ENCODE measurements at places on chromosomes 1 and 21.

DNA sequence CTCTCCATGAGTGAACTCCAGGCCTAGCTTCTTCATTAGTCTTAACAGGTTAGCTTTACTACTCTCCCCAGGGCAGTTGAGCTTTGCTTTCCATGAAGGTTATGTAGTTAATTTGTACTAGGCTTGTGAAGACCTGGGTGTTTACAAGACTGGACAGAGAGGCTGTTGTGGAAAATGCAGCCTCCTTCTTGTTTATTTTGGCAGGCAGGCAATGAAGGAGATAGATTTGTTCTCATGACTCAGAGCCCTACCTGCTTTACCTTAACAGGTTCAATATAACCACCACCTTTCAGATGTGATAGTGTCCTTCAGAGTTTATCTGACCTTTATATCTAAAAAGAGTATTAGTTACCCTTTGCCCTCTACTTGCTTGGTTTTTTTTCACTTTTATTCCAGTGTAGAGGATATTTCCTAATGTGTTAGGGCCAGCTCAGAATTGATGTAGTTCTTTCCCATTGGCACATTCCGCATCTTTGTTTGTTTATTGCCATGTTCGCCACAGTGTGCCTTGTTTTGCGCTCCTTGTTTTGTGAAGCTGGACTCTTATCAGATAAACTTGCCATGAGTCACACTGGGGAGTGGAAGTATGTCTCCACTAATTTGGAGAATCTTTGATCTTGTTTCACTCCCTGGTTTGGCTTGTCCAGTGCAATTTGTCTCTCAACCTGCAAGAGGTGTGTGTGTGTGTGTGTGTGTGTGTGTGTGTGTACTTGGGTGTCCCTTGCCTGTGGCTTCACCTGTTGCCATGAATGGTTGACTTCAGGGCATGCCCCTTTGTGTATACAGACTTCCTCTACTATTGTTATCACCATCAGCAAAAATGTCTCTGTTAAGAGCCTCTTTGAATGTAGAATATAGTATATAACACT lies 87.4 kb upstream of the MACF1 start:
- no peak for DNase-seq

DNA sequence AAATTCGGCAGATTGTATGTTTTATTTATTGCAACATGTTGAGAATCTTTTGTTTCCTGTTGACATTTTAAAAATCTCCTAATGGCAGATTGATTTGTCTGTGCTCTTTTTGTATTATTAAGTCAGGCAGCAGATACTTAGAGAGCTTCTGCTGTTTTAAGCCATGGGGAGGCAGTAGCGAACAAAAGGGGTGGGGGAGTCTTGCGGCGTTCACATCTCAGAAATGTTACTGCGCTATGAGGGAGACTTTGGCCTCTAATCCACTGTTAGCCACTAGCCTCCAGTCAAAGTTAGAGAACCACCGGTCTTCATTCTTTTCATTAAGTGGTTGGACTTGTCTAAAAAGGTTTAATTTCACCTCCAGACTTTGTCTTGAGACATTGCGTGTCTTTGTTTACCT lies 93.6 kb downstream of the DYRK1A start:
- no peak for DNase-seq

- DNase-seq = no peak
Measured at GRCh38 chr1:30274976-30275621, 448.3 kb downstream of the MATN1 start.

GRCh38 chr1:203818399-203818798 lies 23.0 kb downstream of the ZBED6 start:
- no peak for DNase-seq

DNA sequence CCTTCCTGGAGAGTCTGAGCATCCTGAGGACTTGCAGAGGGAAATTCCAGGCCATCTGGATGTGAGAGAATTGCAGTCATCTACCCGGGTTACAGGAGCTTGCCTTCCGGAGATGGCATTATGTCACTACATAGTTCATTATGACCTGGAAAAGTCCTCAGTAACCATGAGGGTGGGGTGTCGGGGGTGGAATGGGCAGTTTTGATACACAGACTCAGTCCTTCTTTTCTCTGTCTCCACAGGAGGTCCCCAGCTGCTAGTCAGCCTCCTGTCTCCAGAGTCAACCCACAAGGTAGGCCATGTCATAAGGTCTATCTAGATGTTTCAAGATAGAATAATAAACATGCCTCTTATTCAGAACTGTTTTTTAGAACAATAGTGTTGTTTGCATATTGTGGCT lies 268.2 kb upstream of the SGIP1 start:
- DNase-seq = no peak

- no peak for DNase-seq
Measured at GRCh38 chr1:6003568-6004411, 11.6 kb upstream of the NPHP4 start.

DNA sequence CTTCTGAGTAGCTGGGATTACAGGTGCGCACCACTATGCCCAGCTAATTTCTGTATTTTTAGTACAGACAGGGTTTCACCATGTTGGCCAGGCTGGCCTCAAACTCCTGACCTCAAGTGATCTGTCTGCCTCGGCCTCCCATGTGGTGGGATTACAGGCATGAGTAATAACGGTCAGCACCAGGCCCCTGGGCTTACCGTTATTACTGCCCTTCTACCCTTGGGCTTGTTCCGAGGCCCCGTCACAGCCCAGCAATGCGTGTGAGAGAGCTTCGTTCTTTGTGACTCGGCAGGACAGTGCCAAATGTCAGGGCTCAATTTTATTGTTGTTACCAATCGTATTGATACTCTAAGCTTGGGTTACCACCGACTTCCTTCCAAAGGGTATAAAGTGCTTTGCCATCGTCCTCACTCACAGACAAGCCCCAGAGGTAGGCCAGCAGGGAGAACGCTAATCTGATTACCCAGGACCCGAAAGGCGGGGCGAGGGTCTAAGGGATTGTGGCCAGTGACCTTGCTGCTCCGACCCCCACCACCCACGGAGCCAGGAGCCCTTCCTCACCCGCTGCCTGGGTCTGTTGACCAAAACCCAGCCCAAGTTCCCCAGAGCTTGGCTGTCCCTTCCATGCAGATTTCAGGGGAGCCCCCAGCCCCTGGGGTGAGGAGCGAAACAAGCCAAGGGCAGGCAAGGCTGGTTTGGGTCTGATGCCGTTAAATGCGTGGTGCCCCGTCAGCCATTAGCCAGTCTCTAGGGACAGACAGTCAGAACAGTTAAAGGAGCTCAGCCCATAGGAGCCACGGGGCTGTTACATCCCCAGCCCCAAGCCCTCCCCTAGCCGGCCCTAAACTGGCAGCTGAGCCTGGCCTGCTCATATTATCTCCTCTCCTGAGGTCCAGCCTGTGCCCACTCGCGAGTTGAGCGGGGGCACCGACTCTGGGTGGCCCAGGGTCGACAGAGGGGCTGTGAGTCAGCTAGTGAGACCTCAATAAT lies 54.9 kb upstream of the CASZ1 start:
- no peak for DNase-seq

GRCh38 chr1:221801773-221802516 lies 60.1 kb upstream of the DUSP10 start:
- no peak for DNase-seq

DNA sequence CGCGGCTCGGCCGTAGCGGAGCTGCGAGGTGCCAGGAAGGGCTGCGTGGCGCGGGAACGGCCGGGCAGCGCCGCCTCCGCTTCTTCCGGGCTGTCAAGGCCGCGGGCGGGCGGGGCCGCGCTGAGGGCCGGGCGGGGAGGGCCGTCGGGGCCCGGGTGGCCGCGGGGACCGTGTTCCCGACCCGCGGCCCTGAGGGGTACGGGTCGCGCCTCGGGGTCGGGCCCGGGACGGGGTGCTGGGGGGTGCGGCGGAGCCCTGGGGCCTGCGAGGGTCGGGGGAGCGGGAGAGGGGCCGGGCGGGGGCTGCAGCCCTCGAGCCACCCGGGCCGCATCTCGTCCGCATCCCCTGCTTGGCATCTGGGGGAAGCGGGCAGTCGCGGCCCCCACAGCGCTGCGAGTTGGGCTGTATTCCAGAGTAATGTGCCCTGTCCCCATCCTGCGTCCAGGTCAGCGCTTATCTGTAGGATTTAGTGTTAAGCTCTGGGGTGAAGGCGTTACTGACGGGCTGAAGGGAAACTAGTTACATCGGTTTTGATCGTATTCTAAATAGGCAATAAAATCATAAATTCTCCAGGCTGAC lies 379 bp downstream of the RER1 start:
- DNase-seq = no peak

GRCh38 chr1:39214714-39214997 lies 10.2 kb downstream of the MACF1 start:
- no peak for DNase-seq

Measured in left renal cortex interstitium (tissue), 4 donors.